ENCODE measurements at places on chromosomes 5 and 9.
A peak's percentile ranks its signal among the peaks of the same experiment; 100 is the strongest.

DNA sequence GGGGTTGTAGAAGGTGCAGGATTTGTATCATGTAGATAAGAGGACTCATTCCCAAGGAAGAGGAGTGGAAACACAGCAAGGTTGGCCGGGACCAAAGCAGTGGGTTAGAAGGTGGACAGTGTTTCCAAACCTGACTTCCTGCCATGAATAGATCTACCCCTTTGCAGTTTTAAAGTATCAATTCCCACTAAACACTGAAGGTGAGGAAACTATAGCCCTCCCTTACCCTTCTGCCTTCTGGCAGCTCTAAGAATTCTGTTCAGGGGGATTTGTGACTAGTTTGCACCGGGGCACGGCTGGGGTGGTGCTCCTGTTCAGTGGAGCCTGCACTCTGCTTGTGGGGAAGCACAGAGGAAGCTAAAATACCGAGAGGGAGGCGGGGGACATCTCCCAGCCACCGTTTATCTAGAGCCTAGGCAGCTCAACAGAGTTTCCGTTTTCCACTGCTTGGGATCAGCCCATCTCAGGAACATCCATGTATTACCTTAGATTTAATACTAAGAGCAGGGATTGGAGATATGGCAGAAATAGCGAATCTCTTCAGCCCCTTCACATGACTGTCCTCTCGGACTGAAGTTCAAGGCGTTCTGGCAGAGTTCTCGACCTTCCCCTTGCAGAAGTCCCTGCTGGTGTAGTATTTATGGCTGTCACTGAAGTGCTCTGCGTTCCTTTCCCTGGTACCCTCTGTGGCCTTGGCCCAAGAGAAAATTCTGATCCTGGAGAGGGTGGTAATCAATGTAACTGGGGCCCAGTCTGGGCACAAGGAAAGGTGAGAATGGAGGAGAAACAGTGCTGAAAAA lies 5.4 kb downstream of the ISL1 start:
- no peak for DNase-seq

GRCh38 chr5:177366528-177367322 lies 9.0 kb downstream of the RGS14 start:
- no peak for DNase-seq

DNA sequence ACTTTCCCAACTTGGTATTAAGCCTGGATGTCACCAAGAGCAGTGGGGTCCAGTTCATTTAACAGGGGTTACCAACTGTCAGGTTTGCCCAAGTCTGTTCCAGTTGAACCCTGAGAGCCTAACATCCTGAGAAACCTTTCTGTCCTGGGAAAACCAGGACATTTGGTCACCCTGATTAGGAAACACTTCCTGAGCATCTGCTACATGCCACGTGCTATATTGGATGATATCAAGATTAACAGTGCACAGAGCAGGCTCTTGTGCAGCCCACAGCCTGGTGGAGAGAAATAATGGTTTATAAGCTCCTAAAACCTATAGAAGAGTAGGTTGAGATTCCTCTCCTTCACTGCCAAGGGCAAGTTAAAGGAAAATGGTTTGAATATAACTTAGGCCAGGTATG lies 102.9 kb upstream of the RAD23B start:
- no peak for DNase-seq

- DNase-seq, result peak; percentile 57
Measured at GRCh38 chr5:82862711-82863110, 214.5 kb downstream of the TMEM167A start.

GRCh38 chr9:129619787-129620668 lies 873 bp downstream of the C9orf50 start:
- DNase-seq, result peak; percentile 38

GRCh38 chr9:15272377-15272928 lies 34.6 kb downstream of the TTC39B start:
- no peak for DNase-seq

- DNase-seq, result peak; percentile 71
Measured at GRCh38 chr5:672329-673160, 20.6 kb downstream of the TPPP start.

DNA sequence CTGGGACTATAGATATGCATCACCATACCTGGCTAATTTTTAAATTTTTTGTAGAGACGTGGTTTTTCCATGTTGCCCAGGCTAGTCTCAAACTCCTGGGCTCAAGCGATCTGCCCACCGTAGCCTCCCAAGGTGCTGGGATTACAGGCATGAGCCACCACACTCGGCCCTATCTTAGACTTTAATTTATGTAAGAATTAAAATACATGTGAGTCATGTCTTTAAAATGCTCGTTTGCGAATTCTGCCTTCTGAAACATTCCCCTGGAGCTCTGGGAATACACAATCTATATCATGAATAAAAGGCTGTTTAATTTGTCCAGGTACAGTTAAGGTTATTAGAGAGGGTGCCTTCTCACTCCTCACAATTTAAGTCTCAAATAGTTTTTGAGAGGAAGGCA lies 32.8 kb downstream of the RHOBTB3 start:
- no peak for DNase-seq

GRCh38 chr9:110650261-110650660 lies 18.3 kb upstream of the MUSK start:
- no peak for DNase-seq

- no peak for DNase-seq
Measured at GRCh38 chr5:170486371-170486770, 17.4 kb upstream of the KCNIP1 start.

DNA sequence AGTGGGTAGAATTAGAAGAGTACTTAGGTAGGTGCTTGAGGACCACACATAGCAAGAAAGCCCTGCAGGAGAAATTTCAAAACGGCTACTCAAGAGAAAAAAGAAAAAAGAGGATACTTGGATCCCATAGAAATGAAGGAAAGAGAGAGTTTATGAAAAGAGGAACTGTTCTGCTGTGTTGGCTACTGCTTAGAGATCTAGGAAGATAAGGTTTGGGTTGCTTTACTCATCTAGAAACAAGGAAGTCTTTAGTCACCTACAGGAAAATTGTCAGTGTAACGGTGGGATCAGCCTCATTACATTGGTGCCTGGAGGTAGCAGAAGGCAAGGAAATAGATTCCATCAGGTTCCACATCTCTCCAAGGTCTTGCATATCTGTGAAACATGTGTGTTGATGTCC lies 14.8 kb upstream of the C5orf46 start:
- DNase-seq, result no peak

- DNase-seq, result no peak
Measured at GRCh38 chr5:113693701-113694100, 180.2 kb downstream of the YTHDC2 start.

- DNase-seq, result no peak
Measured at GRCh38 chr5:26955161-26955560, 83.2 kb downstream of the CDH9 start.

- DNase-seq, result no peak
Measured at GRCh38 chr5:23629396-23629795, 122.0 kb downstream of the PRDM9 start.

- no peak for DNase-seq
Measured at GRCh38 chr9:100058699-100059579, 39.9 kb downstream of the ERP44 start.

- DNase-seq, result no peak
Measured at GRCh38 chr5:100623719-100624118, 88.5 kb downstream of the FAM174A start.

- DNase-seq, result no peak
Measured at GRCh38 chr9:35079041-35079425, 709 bp downstream of the FANCG start.

DNA sequence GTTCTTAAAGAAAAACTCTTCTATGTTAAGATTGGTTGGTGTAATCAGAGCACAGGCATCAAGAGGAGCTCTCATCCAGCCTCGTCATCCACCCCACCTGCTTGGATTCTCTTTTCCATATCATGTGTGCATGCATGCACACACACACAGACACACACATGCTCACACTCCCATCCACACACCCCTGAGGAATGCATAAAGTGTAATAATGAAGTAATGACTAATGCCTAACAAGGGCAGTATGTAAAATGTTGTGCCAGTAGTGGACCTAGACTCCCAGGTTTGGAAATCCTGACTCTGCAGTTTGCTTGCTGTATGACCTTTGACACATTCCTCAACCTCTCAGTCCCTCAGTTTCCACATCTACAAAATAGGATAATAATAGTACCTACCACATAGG lies 280.0 kb upstream of the ANKRD55 start:
- DNase-seq, result no peak

DNA sequence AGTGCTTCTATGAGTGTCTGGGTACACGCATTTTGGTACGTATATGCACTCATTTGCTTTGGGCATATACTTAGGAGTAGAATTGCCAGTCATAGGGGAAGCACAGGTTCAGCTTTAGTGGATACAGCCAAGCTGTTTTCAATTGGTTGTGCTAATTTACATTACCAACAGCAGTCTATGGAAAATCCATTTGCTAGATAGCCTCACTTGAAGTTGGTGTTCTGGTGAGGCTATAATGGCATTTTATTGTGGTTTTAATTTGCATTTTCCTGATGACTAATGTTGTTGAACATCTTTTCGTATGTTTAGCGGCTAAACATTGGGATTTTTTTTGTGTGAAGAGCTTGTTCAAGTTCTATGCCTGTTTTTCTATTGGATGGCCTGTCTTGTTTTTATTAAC lies 76.8 kb upstream of the ANKH start:
- DNase-seq, result no peak

All from NCI-H1930 (cell line).